ENCODE measurements at places on chromosomes 2 and 18.

DNA sequence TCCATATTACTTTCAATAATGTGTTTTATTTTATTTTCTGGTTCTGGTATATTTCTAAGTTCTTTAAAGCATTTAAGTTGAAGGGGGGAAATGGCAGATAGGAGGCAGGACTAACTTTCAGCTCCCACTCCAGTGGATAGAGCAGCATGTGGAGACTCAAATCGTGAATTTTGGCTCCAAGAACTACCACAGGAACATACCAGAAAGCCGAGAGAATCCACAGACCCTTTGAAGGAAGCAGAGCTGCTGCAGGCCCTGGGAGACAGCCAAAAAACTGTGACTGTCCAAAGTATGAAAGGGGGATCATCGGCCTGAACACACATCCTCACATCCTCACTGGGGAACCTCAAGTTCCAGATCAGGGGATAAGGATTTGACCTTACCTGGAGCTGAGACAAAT lies 207.6 kb upstream of the VWC2L start:
- no peak for DNase-seq

- DNase-seq = no peak
These were observed 40.3 kb downstream of the PLA2R1 start for GRCh38 chr2:160022162-160022561.

GRCh38 chr18:31206787-31207381 lies 44.2 kb upstream of the DSC1 start:
- no peak for DNase-seq

GRCh38 chr2:179909845-179910734 lies 48.7 kb upstream of the ZNF385B start:
- DNase-seq = no peak

DNA sequence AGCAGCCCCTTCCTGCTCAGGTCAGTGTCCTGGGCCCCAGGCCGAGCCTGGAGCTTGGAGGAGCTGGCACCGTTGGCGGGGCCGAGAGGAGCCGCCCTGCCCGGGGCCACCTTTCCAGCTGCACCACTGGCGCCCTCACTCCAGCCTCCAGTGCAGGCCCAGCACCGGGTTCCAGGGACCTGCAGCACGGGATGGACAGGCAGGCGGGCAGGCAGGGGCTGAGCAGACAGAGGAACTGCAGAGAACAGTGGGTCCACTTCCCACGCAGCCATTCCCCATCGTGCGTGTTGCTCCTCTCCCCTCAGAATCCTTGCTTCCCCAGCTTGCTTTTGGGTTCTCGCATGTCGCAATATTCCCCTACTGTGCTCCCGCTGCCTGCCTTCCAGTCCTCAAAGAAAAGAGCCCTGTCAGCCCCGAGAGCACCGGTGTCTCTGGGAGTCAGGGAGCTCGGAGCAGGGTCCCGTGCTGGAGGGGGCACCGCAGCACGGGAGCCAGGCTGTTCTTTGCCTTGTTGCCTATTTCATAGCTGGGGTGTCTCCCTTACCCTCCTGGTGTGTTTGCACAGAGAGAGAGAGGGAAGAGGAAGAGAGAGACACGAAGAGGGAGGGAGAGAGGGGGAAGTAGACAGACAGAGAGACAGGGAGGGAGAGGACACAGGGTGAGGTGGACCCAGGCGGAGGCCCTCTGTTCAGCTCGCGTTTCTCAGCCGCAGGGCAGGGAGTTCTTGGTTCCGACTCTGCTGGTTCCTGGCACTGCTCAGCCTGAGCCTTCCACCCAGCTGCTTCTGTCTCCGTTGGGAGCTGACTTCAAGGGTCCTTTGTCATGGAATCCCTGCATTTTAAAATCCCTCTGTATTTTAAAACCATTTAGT lies 126.0 kb downstream of the MBP start:
- DNase-seq = no peak

GRCh38 chr2:202113571-202114142 lies 40.6 kb downstream of the KIAA2012 start:
- DNase-seq = no peak

DNA sequence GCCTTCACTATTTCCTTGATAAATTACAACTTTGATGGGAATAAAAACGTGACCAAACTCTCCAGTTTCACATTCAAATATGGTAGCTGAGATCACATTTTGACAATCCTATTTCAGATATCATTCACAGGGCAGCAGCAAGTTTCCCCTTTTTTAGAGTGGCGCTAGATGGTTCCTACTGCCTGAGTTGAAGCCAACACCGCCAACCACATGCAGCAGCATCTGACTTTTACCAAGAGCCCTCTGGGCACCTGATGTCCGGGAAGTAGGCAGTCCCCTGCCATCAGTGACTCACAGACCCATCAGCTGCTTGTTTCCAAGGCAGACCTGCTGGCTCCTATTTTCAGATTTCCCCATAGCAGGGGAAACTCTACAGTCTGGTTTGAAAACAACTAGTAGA lies 4.0 kb upstream of the MREG start:
- no peak for DNase-seq

GRCh38 chr18:4888251-4889040 lies 308.6 kb downstream of the AKAIN1 start:
- DNase-seq = no peak

GRCh38 chr2:240183006-240183874 lies 42.8 kb upstream of the OTOS start:
- DNase-seq = no peak

DNA sequence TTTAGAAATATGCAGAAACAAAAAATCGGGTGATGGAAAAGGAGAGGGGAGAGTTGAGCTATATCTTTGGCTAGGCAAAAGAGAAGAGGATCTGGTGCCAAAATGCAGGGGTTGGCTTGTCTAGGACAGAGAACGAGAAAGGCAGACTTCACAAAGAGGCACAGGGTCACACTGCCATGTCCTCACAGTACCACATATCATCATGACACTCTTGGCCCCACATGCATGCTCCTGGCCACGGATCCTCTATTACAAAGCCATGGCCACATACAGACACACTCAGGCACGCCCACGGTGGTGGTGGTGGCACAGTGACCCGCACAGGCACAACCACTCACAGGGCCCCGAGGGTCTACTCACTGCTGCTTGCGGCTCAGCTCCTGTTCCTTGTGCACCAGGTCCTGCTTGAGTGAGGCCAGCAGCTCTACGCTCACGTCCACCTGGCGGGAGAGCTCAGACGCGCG lies 15.9 kb downstream of the FBXO41 start:
- no peak for DNase-seq

DNA sequence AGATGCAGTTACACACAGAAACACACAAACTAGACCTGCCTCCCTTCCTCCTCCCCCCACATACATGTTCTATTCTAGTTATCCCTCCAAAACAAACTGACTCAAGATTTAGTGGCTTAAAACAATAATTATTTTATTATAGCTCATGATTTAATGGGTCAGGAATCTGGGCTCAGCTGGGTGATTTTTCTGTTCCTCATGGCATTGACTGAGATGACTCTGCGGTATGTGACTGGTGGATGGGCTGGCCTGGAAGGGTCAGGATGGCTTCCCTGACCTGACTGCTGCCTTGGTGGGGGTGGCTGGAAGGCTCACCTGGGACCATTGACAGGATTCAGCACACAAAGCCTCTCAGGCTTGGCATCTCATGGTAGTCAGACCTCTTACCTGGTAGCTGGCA lies 33.7 kb upstream of the NTSR2 start:
- no peak for DNase-seq

DNA sequence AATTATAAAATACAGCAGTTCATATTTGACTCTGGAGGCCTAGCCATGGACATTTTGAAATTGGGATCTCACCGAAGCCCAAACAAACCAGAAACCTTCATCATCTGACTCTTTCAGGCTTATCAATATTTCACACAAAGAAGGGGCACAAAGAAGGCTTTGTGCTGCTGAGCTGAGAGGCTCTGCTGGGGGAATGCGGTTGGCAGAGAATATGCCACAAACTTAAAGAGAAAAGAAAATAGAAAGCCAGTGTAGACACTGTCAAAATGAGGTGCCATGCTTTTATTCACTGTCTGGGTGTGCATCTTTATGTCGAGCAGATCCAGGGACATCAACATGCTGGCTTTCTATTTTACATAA lies 162.6 kb downstream of the QPCT start:
- no peak for DNase-seq

DNA sequence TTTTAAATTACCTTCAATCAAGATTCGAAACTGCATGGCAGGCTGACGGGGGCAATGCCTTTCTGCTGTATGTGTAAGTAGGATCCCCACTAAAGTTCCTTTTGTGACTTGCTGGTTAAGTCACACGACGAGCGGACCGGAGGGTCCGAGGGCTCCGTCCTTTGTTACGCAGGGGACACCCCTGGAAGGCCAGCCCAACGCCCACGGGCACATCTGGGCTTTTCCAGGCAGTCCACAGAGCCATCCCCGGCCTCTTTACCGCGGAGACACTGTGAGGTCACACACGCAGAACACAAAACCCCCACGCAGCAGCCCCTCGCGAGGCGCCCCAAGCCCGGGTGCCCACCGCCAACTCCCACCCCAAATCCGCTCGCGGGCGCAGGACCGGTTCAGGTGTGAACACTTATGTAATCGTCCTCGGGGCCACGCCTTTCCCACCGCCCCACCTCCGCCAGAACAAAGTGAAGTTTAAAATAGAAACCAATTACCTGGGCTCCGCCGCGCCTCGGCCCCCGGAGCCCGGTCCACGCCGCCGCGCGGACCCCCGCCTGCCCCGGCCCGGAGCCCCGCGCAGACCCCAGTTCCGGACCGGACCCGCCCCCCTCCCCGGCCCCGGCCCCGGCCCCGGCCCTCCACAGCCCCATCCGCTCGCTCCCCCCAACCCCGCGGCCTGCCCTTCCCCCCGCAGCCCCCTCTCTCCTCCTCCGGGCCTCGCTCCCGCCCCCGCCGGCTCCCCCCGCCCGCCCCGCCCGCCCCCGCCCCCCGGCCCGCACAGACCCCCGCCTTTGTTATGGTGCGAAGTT lies 4.2 kb downstream of the ZNF516 start:
- DNase-seq = peak; percentile 39

DNA sequence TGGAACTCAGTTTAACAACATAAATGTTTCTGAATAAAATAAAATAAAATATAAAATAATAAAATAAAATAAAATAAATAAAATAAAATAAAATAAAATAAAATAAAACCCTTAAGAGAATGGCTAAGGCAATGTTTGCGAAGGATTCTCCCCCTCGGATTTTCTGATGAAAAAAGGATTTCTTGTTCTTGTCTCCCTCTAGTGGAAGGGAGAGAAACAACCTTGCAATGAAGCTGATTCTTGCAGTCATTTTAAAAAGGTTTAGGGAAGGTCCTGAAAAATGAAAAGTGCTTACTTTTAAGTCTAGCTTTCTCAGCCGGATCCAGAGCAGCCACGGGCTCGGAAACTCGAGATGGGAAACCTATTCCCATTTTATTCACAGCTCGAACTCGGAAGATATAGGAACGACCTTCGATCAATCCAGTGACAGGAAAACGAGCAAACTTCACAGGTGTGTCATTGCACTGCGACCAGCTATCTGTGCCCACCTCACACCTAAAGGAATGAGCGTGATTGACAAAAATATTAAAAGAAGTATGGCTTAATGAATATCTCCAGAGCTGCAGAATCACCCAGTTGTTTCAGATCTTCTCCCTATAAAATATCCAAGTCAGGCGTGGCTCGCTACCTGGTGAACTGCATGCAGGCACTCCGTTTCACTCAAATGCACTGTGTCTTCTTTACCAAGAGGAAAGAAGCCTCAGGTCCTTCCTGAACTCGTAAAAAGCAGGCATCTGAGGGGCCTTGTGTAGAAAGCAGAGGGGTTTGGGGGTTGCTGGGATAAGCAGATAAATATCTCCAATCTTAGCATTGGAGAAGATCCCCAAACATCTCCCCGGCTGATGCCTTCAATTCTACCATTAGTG lies 68.1 kb downstream of the MYOM1 start:
- no peak for DNase-seq
